ENCODE measurements at places on chromosomes 13 and 19. TPM values are rescaled to one million over a fixed set of nuclear protein-coding genes. Genes with fewer than 3 reads are reported as not detected.

ZIC5 gene
- total RNA-seq = not detected

CYP4F2 gene
- total RNA-seq = not detected

GPR4 gene
- total RNA-seq = not detected

GPI gene
- 404 TPM for total RNA-seq

GPR12 gene
- total RNA-seq = not detected

SMIM44 gene
- total RNA-seq = not detected

PVR gene
- total RNA-seq = 1.9 TPM

RDH8 gene
- total RNA-seq = not detected

TMIGD2 gene
- total RNA-seq = 45.4 TPM

SHISA2 gene
- 0.32 TPM for total RNA-seq

GPR183 gene
- total RNA-seq = 45.1 TPM

EDNRB gene
- not detected for total RNA-seq

CTXN1 gene
- total RNA-seq = not detected

RUBCNL gene
- total RNA-seq = not detected

- DNase-seq = no peak
Observed at GRCh38 chr13:99074693-99075092, 96.8 kb upstream of the DOCK9 start.

DNA sequence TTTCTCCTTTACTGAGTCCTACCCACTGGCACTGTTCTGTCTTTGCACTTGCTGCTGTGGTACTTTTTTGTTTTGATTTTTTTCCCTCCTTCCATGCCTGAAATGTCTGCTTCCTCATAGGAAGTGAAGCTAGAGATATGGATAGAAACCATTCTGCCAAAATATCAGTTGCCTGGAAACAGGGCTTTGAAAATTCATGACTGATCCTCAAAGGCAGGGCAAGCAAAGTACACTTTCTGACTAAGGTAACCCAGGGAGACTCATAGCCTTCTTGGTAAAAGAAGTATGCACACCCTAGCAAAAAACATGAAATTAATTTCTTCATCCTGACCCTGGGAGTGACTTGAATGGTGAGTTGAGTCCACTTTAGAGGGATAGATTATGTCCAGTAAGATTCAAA lies 329.8 kb downstream of the MYO16 start:
- DNase-seq = no peak

DNA sequence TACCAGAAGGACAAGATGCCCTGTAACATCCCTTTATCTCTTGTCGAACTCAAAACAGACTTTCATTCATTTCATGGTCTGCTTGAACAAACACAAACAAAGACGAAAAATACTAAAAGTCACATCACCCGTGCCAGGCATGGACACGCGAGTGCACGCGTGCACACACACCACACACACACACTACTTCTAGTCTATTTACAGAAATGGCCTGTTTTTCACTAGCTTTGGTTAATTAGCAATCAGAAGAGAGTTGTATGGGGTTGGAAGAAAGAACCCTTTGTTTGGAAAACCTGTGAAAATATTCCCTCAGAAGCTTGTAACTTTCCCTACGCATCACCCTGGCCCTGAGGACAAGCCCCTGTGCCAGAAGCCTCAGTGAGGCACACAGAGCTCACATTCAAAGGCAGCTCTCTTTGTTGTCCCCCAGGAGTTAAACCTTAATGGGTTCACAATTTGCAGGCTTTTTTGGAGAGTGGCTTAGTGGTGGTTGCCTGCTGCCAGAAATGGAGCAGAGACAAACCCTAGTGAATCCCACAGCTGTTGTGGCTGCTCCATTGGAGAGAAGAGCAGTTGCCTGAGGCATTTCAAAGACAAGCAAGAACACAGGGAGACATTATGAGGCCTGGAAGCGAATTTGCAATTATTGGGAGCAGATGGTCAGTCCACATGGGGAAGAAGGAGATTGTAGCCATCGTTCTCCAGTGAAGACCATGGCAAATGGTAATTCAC lies 55.9 kb downstream of the STARD13 start:
- no peak for DNase-seq

GRCh38 chr13:71320452-71320851 lies 546.6 kb downstream of the DACH1 start:
- peak; percentile 8 for DNase-seq

GRCh38 chr13:111629926-111630325 lies 309.5 kb downstream of the TEX29 start:
- DNase-seq = no peak

DNA sequence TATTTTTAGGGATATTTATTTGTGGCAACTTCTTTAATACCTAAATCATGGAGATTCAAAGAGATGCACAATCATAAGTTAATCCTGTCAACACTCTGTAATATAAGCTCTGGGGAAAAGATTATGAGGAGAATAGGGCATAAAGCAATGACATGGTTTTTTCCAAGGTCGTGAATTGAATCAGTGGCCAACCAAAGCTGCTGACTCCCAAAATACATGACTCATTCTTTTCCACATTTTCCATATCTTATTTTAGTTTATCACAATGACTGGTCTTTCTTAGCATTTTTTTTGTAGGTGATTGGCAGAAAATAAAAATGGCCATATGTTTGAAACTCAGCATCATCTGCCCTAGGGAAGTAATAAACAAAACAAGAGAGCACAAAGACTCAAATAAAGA lies 28.5 kb upstream of the RBM26 start:
- no peak for DNase-seq

DNA sequence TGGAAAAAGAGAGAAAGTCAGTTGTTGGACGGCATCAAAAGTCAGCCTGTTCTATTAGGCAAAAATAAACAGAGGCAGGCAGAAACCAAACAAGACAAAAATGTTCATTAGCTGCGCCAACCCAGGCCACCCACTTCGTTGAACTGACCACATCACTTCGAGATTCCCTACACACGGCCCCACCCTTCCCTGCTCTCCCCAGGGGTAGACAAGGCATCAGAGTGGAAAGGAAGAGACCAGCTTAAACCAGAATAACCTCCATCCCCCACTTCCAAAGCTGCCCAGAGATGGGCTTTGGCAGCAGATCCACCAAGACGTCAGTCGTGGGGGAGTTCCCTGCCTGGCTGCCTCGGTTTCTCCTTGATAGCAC lies 204.6 kb upstream of the TSHZ3 start:
- no peak for DNase-seq

DNA sequence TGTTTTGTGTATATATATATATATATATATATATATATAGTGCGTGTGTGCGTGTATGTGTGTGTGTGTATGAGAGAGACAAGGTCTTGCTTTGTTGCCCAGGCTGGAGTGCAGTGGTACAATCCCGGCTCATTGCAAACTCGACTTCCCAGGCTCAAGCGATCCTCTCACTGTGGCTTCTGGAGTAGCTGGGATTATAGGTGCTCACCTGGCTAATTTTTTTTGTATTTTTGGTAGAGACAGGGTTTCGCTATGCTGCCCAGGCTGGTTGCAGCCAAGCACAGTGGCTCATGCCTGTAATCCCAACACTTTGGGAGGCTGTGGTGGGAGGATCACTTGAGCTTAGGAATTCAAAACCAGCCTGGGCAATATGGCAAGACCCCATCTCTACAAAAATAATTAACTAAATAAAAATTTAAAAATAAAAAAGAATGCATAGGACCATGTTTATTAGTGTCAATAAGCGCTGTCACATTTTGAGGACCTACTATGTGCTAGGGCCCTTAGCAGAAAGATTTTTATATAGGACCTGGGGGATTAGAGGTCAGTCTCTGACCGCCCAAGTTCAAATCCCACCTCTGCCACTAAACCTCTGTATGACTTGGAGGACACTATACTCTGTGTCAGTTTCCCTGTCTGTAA lies 1.8 kb downstream of the PVR start:
- no peak for DNase-seq

GRCh38 chr19:7272856-7273578 lies 21.2 kb downstream of the INSR start:
- DNase-seq = no peak

DNA sequence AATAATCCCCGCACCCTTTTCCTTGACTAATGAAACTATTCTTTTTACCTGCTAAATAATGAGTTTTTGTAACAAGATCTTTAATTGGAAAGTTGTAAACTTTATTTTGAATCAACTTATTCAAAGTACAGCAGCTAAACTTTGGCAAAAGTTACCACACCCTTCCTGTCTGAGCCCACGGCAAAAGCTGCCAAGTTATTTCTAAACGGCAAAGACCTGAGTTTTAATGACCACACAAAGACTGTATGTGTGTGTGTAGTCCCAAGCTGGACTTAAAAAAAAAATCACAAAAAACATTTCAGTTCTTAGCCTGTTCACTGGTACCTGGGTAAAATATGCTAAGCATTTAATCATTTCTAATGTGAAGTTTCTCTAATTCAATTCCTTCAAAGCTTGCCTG lies 60.7 kb downstream of the ZAR1L start:
- DNase-seq = no peak

DNA sequence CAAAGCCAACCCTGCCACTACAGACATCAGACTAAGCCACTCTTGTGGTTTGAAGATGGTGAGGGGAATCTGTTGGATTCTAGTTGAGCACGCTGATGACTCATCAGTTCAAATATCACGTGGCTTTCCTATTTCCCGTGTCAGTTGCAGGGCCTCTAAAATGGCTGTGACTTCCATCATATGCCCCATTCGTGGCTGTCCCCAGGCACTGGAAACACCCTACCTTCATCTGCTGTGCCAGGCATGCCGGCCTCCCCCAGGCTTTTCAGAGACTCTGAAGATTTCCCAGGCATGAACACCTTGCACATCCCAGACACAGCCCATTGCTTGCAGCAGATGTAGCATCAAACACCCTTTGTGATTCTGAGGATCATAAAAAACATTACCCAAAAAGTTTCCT lies 659.9 kb downstream of the UQCRFS1 start:
- DNase-seq = no peak

- DNase-seq = peak; percentile 82
Observed at GRCh38 chr13:51584731-51585672, 740 bp downstream of the WDFY2 start.

DNA sequence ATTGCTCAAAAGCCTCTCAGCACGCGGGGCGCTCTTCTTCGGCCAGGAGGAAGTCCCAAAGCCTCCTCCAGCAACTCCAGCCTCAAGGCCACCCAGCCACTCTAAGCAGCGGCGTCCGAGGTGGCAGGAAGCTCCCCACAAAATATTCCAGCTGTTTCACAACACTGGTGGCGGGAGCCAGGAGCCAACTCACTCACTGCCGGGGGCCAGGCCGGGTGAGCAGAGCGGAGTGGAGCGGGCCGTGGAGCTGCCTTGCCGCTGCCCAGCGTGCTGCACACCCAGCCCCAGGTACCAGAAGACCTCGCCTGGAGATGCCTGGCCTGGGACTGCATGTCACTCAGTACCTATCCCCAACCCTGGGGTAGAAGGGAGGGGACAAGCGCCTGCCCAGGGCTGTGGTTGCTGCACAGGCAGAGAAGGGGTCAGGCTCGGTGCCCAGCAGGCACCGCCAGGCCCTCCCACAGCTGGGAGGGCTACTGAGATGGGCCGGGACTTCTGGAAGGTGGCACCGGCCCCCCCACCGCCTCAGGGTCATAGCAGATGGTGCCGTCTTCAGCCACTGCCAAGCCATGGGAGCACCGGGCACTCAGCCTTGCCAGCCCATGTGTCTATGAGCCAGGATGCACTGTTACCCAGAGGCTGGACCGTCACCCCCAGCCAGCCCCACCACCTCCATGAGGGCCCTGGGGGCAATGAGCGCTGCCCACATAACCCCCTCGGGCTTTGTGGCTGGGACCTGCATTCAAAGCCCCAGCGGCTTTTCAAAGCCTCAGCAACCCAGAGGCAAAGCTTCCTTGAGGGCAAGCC lies 59.2 kb downstream of the MLLT1 start:
- no peak for DNase-seq

GRCh38 chr19:718991-719512 lies 10.3 kb downstream of the PALM start:
- no peak for DNase-seq

GRCh38 chr13:51071493-51071892 lies 39.6 kb downstream of the C13orf42 start:
- no peak for DNase-seq

- DNase-seq = no peak
Observed at GRCh38 chr13:41970022-41970421, 9.1 kb upstream of the VWA8 start.

- DNase-seq = no peak
Observed at GRCh38 chr19:53875602-53876325, 6.2 kb upstream of the PRKCG start.

- DNase-seq = no peak
Observed at GRCh38 chr19:51681286-51681941, 11.7 kb upstream of the SPACA6 start.

DNA sequence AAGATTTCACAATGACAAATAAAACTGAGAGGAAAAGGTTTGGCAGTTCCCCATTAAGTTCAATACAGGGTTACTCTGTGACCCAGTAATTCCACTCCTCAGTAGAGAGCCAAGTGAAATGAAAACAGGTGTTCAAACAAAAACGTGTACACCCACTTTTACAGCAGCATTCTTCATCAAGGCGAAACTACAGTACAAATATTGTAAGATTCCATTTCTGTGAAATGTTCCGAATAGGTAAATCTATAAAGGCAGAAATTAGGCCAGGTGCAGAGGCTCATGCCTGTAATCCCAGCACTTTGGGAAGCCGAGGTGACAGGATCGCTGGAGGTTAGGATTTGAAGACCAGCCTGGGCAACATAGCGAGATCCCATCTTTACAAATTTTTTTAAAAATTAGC lies 8.9 kb upstream of the GDF15 start:
- DNase-seq = no peak

GRCh38 chr19:42547929-42548328 lies 19.6 kb upstream of the CEACAM1 start:
- no peak for DNase-seq

DNA sequence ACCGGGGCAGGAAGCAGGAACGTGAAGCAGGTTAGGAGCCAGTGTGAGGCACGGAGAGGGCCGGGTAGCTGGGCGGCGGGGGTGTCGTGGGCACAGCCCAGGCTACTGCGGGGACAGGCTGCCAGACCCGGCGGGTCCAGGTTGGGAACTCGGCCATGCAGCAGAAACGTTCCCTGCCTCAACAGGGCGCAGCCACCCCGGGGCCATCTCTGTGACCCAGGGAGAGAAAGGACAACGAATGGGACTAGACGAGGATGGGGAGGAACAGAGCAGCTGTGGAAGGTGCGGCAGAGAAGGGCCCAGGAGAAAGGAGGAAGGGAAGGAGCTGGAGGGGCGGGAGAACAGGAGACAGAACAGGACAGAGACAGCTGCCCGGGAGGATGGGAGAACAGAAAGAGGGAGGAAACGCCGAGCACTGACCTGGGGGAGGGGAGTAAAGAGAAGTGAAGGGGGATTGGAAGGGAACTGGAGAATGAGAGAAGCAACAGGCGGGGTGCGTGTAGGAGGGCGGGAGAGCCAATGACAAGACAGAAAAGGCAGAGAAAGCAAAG lies 12.9 kb upstream of the GARIN5A start:
- DNase-seq = no peak

DNA sequence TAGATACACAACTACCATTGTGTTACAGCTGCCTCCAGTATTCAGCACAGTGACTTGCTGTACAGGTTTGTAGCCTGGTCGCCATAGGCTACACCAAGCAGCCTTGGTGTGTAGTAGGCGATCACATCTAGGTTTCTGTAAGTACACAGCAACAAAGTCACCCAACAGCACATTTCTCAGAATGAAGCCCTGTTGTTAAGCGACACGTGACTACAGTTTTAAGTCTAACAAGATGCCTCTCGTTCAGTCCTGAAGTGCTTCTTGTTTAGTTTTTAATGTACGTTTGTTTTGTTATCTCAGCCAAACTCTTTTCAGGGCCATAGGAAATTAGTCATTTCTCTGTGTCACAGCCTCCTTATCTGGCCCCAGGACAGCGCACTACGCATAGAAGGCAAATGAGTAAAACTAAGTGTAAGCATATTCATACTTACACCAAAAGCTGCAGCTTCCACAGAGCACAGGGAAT lies 50.0 kb upstream of the GPR183 start:
- DNase-seq = peak; percentile 61

GRCh38 chr19:13016628-13017305 lies 21.5 kb downstream of the NFIX start:
- no peak for DNase-seq
